ENCODE measurements at places on chromosomes 4 and X. TPM values are rescaled to one million over a fixed set of nuclear protein-coding genes. Genes with fewer than 3 reads are reported as not detected.

The CLCN5 gene
- 121 TPM for total RNA-seq

The NR3C2 gene
- total RNA-seq = 32.6 TPM

The QRFPR gene
- total RNA-seq = 2.9 TPM

The CD38 gene
- 1.9 TPM for total RNA-seq

The PNMA5 gene
- total RNA-seq = not detected

The PLAC8 gene
- total RNA-seq = 8.3 TPM

The RASGEF1B gene
- 29.2 TPM for total RNA-seq

The XG gene
- 0.18 TPM for total RNA-seq

The HTR2C gene
- 0.41 TPM for total RNA-seq

The SSX1 gene
- total RNA-seq = not detected

The UGT2B28 gene
- not detected for total RNA-seq

The LEF1 gene
- total RNA-seq = 37.3 TPM

The DGKK gene
- total RNA-seq = 3.2 TPM

The RAB9B gene
- total RNA-seq = 5.6 TPM

The COX7B2 gene
- not detected for total RNA-seq

The VSIG1 gene
- total RNA-seq = 0.64 TPM

The ZNF185 gene
- total RNA-seq = 16.5 TPM

The DOK7 gene
- total RNA-seq = 2.0 TPM

The PPARGC1A gene
- total RNA-seq = 73.4 TPM

The PFKFB1 gene
- total RNA-seq = 0.70 TPM

The PCDH18 gene
- total RNA-seq = 207 TPM

The RS1 gene
- total RNA-seq = not detected

The GABRG1 gene
- total RNA-seq = 0.06 TPM

The CHM gene
- total RNA-seq = 30.1 TPM

The ATOH1 gene
- total RNA-seq = not detected

The NAT8L gene
- total RNA-seq = 5.4 TPM

The TKTL2 gene
- not detected for total RNA-seq

The SEC31A gene
- 206 TPM for total RNA-seq

The ESX1 gene
- total RNA-seq = not detected

The TMEM150C gene
- 17.7 TPM for total RNA-seq

The AVPR2 gene
- 4.1 TPM for total RNA-seq

The SPOCK3 gene
- total RNA-seq = 6.1 TPM

The NEUROG2 gene
- not detected for total RNA-seq

The ZDHHC15 gene
- 5.1 TPM for total RNA-seq

The IL13RA2 gene
- total RNA-seq = 0.58 TPM

The UGT2B11 gene
- total RNA-seq = not detected

The LDB2 gene
- total RNA-seq = 225 TPM

The ASB5 gene
- 36.8 TPM for total RNA-seq

The APLN gene
- total RNA-seq = 2.8 TPM

The LPAR4 gene
- total RNA-seq = 9.1 TPM

The LUZP4 gene
- total RNA-seq = not detected

The RIBC1 gene
- total RNA-seq = 3.9 TPM

The TRIML2 gene
- not detected for total RNA-seq

The GYG2 gene
- 11.0 TPM for total RNA-seq

The XKRX gene
- 0.58 TPM for total RNA-seq

Measured in metanephros (tissue), 2 donors.